ENCODE measurements at places on chromosomes 3 and 15.

DNA sequence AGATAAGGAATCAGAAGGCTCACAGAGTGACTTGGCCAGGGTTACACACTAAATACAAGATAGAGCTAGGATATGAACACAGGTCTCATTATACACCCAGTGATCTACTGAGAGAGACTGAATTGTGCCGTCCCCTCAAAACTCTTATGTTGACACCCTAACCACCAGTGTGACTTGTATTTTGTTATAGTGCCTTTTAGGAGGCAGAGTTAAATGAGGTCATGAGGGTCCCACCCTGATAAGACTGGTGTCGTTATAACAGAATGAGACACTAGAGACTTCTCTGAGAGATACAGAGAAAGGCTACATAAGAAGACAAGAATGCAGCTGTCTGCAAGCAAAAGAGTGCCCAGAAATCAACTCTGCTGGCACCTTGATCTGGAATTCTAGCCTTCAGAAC, 12.6 kb downstream of the KPNA1 start:
- no peak for DNase-seq

GRCh38 chr3:94179059-94179458, 116.2 kb downstream of the NSUN3 start:
- no peak for DNase-seq

GRCh38 chr3:149314807-149315578, 18.4 kb downstream of the TM4SF18 start:
- no peak for DNase-seq

DNA sequence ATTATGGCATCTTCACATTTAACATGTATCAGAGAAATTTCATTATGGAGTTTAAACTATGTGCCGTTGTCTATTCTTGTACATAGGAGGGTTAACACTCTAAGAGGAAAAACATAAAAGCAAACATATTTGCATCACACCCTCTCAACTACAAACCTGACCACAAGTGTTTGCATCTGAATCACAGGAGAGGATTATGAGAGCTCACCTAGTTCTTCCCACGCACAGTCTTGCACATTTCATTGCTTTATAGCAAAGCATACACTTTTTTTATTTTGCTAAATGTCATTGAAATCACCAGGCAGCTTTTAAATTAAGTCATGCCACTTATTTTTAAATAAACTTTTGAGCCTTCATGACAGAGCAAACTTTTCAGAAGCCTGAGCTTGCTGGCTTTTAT, 12.5 kb downstream of the TRAT1 start:
- DNase-seq: no peak

DNA sequence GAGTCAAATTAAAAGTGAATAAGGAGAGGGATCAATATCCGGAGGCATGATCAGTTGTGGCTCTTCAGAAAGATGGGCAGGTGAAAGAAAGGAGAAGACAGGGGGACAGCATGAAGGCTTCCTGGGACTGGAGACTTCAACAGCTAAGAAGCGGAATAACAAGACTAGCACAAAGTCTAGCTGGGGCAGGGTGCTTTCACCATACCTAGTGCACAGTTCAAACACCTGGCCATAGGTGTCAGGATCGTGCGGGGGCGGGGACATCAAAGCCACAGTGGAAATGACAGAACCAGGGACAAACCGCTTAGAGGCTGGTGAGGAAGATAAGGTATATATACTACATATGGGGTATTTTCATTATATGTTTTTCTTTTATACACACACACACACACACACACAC, 66.2 kb upstream of the FOXP1 start:
- DNase-seq: no peak
